ENCODE measurements at places on chromosomes 5 and 9.
A peak's percentile ranks its signal among the peaks of the same experiment; 100 is the strongest.

- H3K27me3 ChIP-seq: no peaks in the 10 kb centered on the region
- no peak for DNase-seq
- peaks cover 6% of the 10 kb centered on the region for H3K4me1 ChIP-seq
- peak overlapping the region; percentile 43 for H3K27ac ChIP-seq
- peak overlapping the region; percentile 49 for H3K4me3 ChIP-seq
Measured at GRCh38 chr9:113886466-113886865, 10.4 kb downstream of the ZNF618 start.

DNA sequence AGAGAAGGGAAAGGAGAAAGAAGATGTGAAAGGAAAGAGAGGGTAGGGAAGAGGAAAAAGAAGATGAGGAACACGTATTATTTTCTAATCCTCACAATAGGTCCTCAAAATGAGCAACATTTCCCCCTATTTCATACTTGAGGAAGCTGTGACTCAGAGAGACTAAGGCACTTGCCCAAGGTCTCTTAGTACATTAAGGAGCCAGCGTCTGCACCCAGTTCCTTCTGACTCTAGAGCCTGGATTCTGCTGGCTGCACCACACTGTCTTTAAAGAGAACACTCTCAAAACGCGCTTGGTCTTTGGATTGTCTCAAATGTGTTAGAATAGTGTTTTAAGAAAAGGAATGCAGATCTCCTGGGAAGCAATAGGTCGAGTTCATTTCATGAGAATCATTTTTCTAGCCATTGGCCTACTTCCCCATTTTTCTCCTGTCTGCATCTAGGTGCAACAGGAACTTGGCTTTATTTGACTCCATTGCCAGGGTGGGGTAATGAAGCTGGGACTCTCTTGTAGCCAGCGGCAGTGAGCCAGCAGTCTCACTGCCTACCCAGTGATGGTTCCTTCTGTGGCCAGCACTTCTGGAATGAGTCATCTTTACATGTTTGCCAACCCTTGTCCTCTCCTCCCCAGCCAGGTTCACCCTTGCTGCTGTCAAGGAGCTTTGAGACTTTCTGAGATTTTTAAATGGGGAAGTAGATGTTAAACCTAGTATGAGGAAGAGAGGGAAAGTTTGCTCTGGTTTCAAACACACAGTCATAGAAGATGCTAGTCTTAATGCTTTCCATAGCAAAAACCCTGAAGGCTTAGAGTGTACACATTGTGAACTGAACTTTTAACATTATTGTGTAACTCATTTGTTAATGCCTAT is 82.7 kb downstream of the DOCK8 start:
- DNase-seq: no peak
- H3K27ac ChIP-seq: no peak overlapping the region
- no peaks in the 10 kb centered on the region for H3K27me3 ChIP-seq
- H3K4me1 ChIP-seq: peaks cover 23% of the 10 kb centered on the region

DNA sequence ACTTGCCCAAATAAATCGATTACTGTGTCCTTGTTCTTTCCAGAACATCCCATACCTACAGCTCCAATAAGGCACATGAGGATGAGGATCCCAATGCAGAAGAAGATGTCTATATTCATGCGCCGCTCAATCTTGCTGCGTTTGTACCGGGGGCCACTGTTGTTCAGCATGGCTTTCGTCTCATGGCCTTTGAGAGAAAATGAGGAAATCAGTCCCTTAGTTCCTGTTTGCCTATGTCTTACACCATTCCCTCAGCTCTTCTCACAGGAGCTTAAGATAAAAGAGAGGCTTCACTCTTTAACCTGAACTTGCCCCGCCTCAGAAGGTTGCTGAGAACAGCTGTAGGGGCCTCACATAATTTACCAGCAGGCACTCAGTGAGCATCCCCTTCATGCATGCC is 211.6 kb downstream of the ATP10B start:
- H3K4me3 ChIP-seq: no peak overlapping the region
- peaks cover 5% of the 10 kb centered on the region for H3K4me1 ChIP-seq
- H3K27ac ChIP-seq: no peak overlapping the region
- no peaks in the 10 kb centered on the region for H3K36me3 ChIP-seq
- H3K27me3 ChIP-seq: no peaks in the 10 kb centered on the region

GRCh38 chr9:78406933-78407332 is 110.0 kb downstream of the PSAT1 start:
- H3K4me3 ChIP-seq: no peak overlapping the region
- no peak for DNase-seq
- H3K27me3 ChIP-seq: no peaks in the 10 kb centered on the region
- H3K27ac ChIP-seq: no peak overlapping the region
- H3K36me3 ChIP-seq: no peaks in the 10 kb centered on the region
- H3K4me1 ChIP-seq: no peaks in the 10 kb centered on the region

Measured in heart left ventricle (tissue), 16 donors.